Esophagus squamous epithelium (tissue), 5 donors: ENCODE measurements at places on chromosomes 13 and 19. TPM values are rescaled to one million over a fixed set of nuclear protein-coding genes. Genes with fewer than 3 reads are reported as not detected.
A peak's percentile ranks its signal among the peaks of the same experiment; 100 is the strongest.

- H3K27ac ChIP-seq: no peak overlapping the region
- H3K4me1 ChIP-seq: no peaks in the 10 kb centered on the region
These were observed 8.4 kb downstream of the IGFL3 start for GRCh38 chr19:46116121-46116520.

GRCh38 chr13:46321494-46322225, 65.4 kb downstream of the RUBCNL start:
- H3K4me3 ChIP-seq: no peak overlapping the region
- no peaks in the 10 kb centered on the region for H3K4me1 ChIP-seq
- no peaks in the 10 kb centered on the region for H3K36me3 ChIP-seq
- no peak overlapping the region for H3K27ac ChIP-seq

The CYP4F11 gene
- 21.5 TPM for total RNA-seq

The PRDX2 gene
- 436 TPM for total RNA-seq

GRCh38 chr19:44653977-44654774, 10.5 kb downstream of the PVR start:
- no peak overlapping the region for H3K27ac ChIP-seq
- H3K4me3 ChIP-seq: no peak overlapping the region
- H3K36me3 ChIP-seq: peaks cover 19% of the 10 kb centered on the region
- peaks cover 5% of the 10 kb centered on the region for H3K4me1 ChIP-seq
- no peak for DNase-seq
- H3K27me3 ChIP-seq: no peaks in the 10 kb centered on the region

DNA sequence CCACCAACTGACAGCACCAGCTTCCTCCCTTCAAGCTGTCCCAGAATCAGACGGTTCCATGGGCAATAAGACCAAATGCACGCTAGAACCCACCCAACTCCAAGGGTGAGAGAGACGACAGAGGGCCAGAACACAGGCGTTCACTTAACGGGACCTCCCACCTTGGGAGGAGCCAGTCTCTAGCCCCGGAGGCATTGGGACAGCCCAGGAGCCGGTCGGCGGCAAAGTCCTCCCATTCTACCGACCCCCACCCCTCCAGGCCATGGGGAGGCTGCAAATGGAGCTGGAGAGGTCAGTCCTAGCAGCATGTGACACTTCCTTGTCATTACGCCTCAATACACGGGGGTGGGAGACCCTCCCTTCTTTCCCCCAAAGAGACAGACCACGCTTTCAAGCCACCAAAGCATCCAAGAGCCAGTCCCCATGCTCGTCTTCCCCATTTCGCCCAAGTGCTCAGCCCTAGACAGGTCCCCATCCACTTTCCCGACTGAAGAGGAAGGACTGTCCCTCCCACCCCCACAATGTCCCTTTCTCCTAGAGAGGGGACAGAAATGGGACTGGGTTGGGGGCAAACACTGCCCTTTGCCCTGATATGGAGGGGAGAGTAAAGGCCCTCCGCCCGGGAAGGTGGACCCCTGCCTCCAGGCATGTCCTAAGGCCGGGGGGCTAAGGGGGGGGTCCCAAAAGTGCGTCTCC, 964 bp downstream of the KHSRP start:
- H3K36me3 ChIP-seq: peaks cover 19% of the 10 kb centered on the region
- H3K27ac ChIP-seq: peak overlapping the region; percentile 85
- peaks cover 48% of the 10 kb centered on the region for H3K4me1 ChIP-seq
- no peak for DNase-seq

GRCh38 chr19:5933391-5934068, 19.5 kb downstream of the CAPS start:
- H3K36me3 ChIP-seq: peaks cover 97% of the 10 kb centered on the region
- no peak for DNase-seq
- no peaks in the 10 kb centered on the region for H3K27me3 ChIP-seq
- H3K4me3 ChIP-seq: no peak overlapping the region
- H3K4me1 ChIP-seq: no peaks in the 10 kb centered on the region

The KISS1R gene
- not detected for total RNA-seq

GRCh38 chr19:38727868-38728660, 16.2 kb downstream of the CAPN12 start:
- peak overlapping the region; percentile 68 for H3K27ac ChIP-seq
- H3K36me3 ChIP-seq: peaks cover 92% of the 10 kb centered on the region
- peaks cover 3% of the 10 kb centered on the region for H3K4me1 ChIP-seq
- no peaks in the 10 kb centered on the region for H3K27me3 ChIP-seq
- no peak overlapping the region for H3K4me3 ChIP-seq

DNA sequence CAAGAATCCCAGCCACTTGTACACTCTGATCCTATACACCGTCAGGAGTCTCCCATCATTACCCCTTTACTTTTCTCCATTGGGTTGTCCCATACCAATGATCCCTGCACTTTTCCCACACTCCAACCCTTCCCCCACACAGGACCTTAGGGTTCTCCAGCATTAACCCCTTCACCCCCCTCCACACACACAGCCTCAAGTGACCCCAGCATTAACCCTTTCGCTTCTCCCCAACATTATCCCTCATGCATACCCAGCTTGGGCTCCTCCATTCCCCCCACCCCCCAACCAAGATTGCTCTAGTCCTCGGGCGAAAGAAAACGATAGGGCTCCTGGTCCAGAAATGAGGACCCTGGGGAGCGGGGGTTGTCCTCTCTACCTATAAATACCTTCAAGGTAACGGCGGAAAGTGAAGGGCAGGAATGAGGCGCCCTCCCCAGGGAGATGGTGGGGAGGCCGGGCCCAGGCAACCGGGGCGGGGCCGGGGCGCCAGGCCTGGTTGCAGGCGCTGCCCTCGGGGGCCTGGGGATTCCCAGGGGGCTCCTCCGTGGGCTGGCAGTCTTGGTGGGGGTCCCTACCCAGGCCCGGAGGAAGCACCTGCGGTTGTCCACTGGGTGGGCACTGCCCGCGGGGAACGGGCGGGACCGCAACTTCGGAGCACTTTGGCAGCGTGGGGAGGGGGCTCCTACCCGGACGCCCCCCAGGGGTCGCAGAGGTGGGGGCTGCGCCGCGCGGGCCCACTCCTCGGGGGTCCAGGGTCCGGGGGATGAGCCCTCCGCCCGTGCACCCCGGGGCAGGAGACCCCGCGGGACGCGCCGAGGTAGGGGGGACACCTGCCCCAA, 757 bp downstream of the WIZ start:
- H3K27me3 ChIP-seq: no peaks in the 10 kb centered on the region
- peaks cover 14% of the 10 kb centered on the region for H3K4me1 ChIP-seq
- no peak for DNase-seq
- H3K4me3 ChIP-seq: peak overlapping the region; percentile 43

- no peak overlapping the region for H3K27ac ChIP-seq
- H3K36me3 ChIP-seq: no peaks in the 10 kb centered on the region
- H3K4me1 ChIP-seq: no peaks in the 10 kb centered on the region
- H3K4me3 ChIP-seq: no peak overlapping the region
- peaks cover 15% of the 10 kb centered on the region for H3K27me3 ChIP-seq
These were observed 37.6 kb downstream of the SOX21 start for GRCh38 chr13:94674609-94675348.

DNA sequence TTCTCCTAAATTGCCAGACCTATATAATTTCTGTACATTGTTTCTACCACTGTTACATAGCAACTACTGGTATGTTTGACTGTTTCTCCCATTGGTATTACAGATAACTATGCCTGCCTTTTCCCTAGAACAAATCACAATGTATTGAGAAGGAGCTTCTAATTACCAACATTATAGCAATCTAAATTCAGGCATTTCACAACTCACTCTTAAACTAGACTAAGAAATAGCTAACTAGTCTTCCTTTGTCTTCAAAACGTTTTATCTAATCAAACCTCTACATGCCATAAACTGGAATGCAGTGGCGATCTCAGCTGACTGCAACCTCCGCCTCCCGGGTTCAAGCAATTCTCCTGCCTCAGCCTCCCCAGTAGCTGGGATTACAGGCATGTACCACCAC, 18.2 kb downstream of the RBM26 start:
- DNase-seq: no peak
- no peak overlapping the region for H3K27ac ChIP-seq
- peaks cover 14% of the 10 kb centered on the region for H3K36me3 ChIP-seq
- peaks cover 3% of the 10 kb centered on the region for H3K4me1 ChIP-seq
- H3K27me3 ChIP-seq: no peaks in the 10 kb centered on the region

DNA sequence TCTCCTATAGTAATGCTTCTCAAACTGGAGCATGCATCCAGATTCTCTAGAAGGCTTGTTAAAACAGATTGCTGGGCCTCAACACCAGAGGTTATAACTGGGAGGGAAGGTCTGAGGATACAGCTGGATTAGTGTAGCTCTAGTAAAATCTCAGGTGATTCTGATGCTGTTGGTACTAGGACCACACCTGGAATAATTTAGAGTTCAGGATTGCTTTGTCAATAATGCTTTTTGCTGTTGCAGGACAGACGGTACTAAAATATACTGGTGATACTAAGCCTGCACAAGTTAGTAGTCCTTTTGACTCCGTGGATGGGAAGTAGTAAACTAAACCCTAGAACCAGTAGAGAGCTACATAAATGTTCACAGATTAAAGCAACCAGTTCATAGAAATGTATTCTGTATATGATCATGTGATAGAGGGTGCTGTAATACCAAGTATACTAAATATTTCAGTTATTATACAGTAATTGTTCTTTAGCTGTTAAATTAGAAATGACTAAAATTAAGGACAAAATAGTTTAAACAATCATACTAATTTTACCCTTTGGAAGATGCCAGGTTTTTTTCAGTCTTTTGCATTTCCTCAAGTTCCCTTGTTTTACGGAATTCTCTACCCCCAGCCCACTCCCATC, 258.2 kb upstream of the STARD13 start:
- no peak for DNase-seq
- no peaks in the 10 kb centered on the region for H3K36me3 ChIP-seq
- H3K27me3 ChIP-seq: no peaks in the 10 kb centered on the region
- H3K27ac ChIP-seq: peak overlapping the region; percentile 96
- peak overlapping the region; percentile 61 for H3K4me3 ChIP-seq
- peaks cover 22% of the 10 kb centered on the region for H3K4me1 ChIP-seq

DNA sequence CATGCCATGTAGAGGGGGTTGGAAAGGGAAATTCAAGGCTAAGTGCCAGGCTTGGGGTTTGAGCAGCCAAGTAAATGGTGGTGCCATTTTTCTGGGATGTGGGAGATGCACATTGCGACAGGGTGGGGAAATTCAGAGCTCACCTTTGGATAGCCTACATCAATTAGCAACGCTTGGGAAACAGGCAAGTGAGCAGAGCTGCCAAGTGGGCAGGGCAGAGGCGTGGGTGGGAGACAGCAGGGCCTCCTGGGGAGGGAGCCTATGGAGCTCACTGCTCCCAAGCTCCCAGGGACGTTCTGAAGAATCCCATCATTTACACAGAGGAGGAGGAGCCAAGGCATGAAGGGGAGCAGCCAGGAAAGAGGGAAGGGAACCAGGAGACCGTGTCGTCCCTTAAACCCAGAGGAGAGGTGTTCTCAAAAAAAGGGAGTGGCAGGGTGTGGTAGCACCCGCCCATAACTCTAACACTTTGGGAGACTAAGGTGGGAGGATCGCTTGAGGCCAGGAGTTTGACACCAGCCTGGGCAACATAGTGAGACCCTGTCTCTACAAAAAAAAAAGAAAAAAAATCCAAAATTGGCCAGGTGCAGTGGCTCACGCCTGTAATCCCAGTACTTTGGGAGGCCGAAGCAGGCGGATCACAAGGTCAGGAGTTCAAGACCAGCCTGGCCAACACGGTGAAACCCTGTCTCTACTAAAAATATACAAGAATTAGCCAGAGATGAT, 11.5 kb upstream of the CCNE1 start:
- no peaks in the 10 kb centered on the region for H3K4me1 ChIP-seq
- no peak overlapping the region for H3K4me3 ChIP-seq
- H3K27ac ChIP-seq: no peak overlapping the region
- no peaks in the 10 kb centered on the region for H3K36me3 ChIP-seq

The ZSCAN5C gene
- total RNA-seq: not detected

GRCh38 chr19:29770648-29771047, 41.1 kb upstream of the CCNE1 start:
- H3K27me3 ChIP-seq: no peaks in the 10 kb centered on the region
- H3K4me3 ChIP-seq: no peak overlapping the region
- DNase-seq: no peak
- no peaks in the 10 kb centered on the region for H3K36me3 ChIP-seq

DNA sequence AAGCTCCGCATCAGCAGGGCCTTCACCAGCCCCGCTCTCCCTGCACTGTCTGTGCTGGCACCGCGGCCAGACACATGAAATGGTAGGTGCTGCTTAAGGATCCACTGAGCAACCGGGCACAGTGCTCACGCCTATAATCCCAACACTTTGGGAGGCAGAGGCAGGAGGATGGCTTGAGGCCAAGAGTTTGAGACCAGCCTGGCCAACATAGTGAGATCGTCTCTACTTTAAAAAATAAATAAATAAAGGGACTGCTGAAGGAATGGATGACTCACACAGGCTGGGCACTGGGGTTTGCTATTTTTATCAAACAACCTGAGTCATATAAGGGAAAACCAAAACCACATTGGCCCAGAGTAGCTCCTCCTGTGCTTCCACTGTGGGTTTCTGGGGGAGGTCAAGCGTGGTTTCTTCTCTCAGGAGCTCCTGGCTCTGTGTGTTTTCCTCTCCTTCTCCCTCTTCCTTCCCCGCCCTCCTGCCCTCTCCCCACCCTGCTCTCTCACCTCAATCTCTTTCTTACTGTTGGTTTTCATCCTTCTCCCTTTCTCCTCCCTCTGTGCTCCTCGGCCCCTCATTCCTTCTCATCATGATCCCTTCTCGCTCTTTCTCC, 21.3 kb downstream of the VRK3 start:
- H3K27ac ChIP-seq: peak overlapping the region; percentile 66
- DNase-seq: no peak
- no peaks in the 10 kb centered on the region for H3K27me3 ChIP-seq
- peaks cover 29% of the 10 kb centered on the region for H3K4me1 ChIP-seq

DNA sequence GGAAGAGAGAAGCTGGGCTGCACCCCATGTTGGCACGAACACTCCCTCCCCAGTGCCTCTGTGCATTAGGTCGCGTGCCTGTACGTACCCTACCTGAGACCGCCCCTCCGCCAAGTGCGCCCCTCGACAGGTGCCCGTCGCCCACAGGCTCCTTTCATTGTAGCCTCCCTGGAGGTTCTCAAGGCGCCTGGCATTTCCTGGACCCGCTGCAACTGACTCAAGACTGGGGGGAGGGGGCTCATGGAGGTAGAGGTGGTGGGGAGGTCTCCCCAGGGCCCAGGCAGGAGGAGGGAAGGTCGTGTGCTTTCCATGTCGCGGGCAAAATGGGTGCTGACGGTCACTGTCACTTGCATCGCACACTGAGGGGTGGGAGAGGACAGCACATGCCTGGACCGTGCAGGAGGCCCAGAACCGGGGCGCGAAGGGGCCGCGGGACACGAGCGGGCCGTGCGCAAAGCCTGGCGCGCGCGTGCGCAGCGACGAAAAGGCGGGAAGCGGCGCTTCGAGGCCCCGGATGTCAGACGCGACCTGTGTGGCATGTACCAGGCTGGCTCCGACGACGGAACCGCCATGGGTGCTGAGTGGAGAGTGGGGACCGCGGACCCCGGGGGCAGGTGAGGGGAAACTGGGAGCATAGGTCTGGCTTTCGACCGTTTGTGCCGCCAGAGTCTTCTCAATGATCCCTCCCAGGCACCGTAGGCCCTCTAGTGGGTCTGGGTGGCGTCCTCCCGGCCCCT, 16.5 kb downstream of the NFIX start:
- no peak for DNase-seq
- peak overlapping the region; percentile 41 for H3K4me3 ChIP-seq
- no peaks in the 10 kb centered on the region for H3K36me3 ChIP-seq
- H3K27ac ChIP-seq: peak overlapping the region; percentile 91

GRCh38 chr19:13646758-13647157, 117.6 kb upstream of the MRI1 start:
- H3K27ac ChIP-seq: no peak overlapping the region
- no peak overlapping the region for H3K4me3 ChIP-seq
- no peaks in the 10 kb centered on the region for H3K4me1 ChIP-seq
